ENCODE measurements at places on chromosomes 13 and 19. TPM values are rescaled to one million over a fixed set of nuclear protein-coding genes. Genes with fewer than 3 reads are reported as not detected.

KRTDAP gene
- not detected for total RNA-seq

KLF1 gene
- total RNA-seq, result not detected

OR1I1 gene
- not detected for total RNA-seq

KCNRG gene
- 1.00 TPM for total RNA-seq

FGF22 gene
- not detected for total RNA-seq

ZNF709 gene
- total RNA-seq, result 2.9 TPM

MRI1 gene
- 29.4 TPM for total RNA-seq

LINGO3 gene
- total RNA-seq, result not detected

ZNF554 gene
- total RNA-seq, result 3.7 TPM

DZIP1 gene
- total RNA-seq, result 4.8 TPM

SERPINE3 gene
- total RNA-seq, result not detected

PROZ gene
- total RNA-seq, result not detected

KIR2DL4 gene
- 0.46 TPM for total RNA-seq

SLC1A6 gene
- not detected for total RNA-seq

WDR88 gene
- not detected for total RNA-seq

ZNF699 gene
- 14.9 TPM for total RNA-seq

FLT1 gene
- 23.0 TPM for total RNA-seq

MISP3 gene
- 9.0 TPM for total RNA-seq

HSH2D gene
- total RNA-seq, result 10.2 TPM

SLC6A16 gene
- total RNA-seq, result 1.5 TPM

CYP2A6 gene
- 1.5 TPM for total RNA-seq

A1BG gene
- total RNA-seq, result 16.4 TPM

ZNF813 gene
- 2.2 TPM for total RNA-seq

LHFPL6 gene
- 22.2 TPM for total RNA-seq

SULT2A1 gene
- total RNA-seq, result not detected

ITGBL1 gene
- total RNA-seq, result 5.2 TPM

LAIR1 gene
- 95.8 TPM for total RNA-seq

TEX26 gene
- not detected for total RNA-seq

ZNF547 gene
- 3.1 TPM for total RNA-seq

CILP2 gene
- total RNA-seq, result 0.14 TPM

ZNF541 gene
- 0.30 TPM for total RNA-seq

SPRY2 gene
- 61.9 TPM for total RNA-seq

ZNF575 gene
- total RNA-seq, result 2.7 TPM

SIGLEC12 gene
- 3.3 TPM for total RNA-seq

DIAPH3 gene
- 6.3 TPM for total RNA-seq

PSG1 gene
- total RNA-seq, result not detected

RELB gene
- 27.4 TPM for total RNA-seq

RGCC gene
- total RNA-seq, result 845 TPM

RASL11A gene
- total RNA-seq, result 14.8 TPM

HRC gene
- total RNA-seq, result not detected

PDE4C gene
- 479 TPM for total RNA-seq

ZNF560 gene
- not detected for total RNA-seq

IGFL1 gene
- total RNA-seq, result not detected

COX7A1 gene
- 24.0 TPM for total RNA-seq

TMEM205 gene
- total RNA-seq, result 92.6 TPM

C1QTNF9 gene
- total RNA-seq, result not detected

NLRP4 gene
- total RNA-seq, result not detected

OXGR1 gene
- total RNA-seq, result 0.15 TPM

TMC4 gene
- total RNA-seq, result 116 TPM

CD70 gene
- not detected for total RNA-seq

CEACAM20 gene
- total RNA-seq, result not detected
